ENCODE measurements at places on chromosomes 7 and 10. TPM values are rescaled to one million over a fixed set of nuclear protein-coding genes. Genes with fewer than 3 reads are reported as not detected.
A peak's percentile ranks its signal among the peaks of the same experiment; 100 is the strongest.

GRCh38 chr10:57798830-57799229, 468.9 kb downstream of the IPMK start:
- DNase-seq: no peak
- no peaks in the 10 kb centered on the region for H3K27me3 ChIP-seq
- H3K4me3 ChIP-seq: no peak overlapping the region
- H3K36me3 ChIP-seq: no peaks in the 10 kb centered on the region
- no peaks in the 10 kb centered on the region for H3K4me1 ChIP-seq
- no peak overlapping the region for H3K27ac ChIP-seq

GRCh38 chr7:46651070-46651469, 730.0 kb upstream of the IGFBP3 start:
- no peak overlapping the region for H3K27ac ChIP-seq
- no peak overlapping the region for H3K4me3 ChIP-seq
- no peaks in the 10 kb centered on the region for H3K36me3 ChIP-seq
- no peaks in the 10 kb centered on the region for H3K27me3 ChIP-seq
- H3K4me1 ChIP-seq: no peaks in the 10 kb centered on the region
- no peak for DNase-seq

DNA sequence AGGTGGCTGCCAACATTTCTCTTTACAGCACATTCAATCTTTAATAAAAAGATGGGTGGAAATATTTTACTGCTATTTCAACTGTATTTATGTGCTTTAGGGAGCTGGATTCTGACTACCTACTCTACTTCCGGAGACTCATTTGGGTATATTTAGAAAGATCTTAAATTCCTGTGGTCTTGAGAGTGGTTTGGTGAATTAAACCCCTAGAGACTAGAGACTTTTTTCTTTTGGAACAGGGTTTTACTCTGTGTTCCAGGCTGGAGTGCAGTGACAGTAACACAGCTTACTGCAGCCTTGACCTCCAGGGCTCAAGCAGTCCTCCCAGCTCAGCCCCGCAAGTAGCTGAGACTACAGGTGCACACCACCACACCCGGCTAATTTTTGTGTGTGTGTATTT, 79.0 kb upstream of the HABP2 start:
- no peak for DNase-seq
- peaks cover 3% of the 10 kb centered on the region for H3K27me3 ChIP-seq
- H3K27ac ChIP-seq: no peak overlapping the region
- no peaks in the 10 kb centered on the region for H3K36me3 ChIP-seq

The PLXNA4 gene
- total RNA-seq: 0.18 TPM

The TMEM176B gene
- total RNA-seq: not detected

The MRC1 gene
- not detected for total RNA-seq

GRCh38 chr10:78576276-78576675, 492.5 kb upstream of the ZMIZ1 start:
- H3K4me3 ChIP-seq: no peak overlapping the region
- peaks cover 15% of the 10 kb centered on the region for H3K4me1 ChIP-seq
- no peaks in the 10 kb centered on the region for H3K36me3 ChIP-seq
- no peak for DNase-seq
- no peaks in the 10 kb centered on the region for H3K27me3 ChIP-seq
- no peak overlapping the region for H3K27ac ChIP-seq

DNA sequence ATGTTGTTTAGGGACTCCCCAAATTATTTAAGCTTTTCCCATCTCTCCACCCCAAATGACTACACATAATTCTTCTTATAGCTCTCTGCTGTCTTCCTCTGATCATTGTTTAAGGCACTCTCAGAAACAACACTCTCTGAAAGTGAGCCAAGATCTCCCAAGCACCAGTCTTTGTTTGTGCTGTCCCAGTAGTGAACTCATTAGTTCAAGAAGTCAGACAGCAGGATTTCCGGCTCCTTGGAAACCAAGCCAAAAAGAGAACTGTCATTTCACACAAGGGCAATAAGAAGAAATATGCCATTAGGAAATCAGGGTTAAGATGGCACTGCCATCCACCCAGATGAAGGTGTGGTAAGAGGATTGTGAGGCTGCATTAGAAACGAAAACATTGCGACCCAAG, 83.1 kb downstream of the FZD1 start:
- no peaks in the 10 kb centered on the region for H3K36me3 ChIP-seq
- DNase-seq: no peak
- H3K27ac ChIP-seq: no peak overlapping the region
- peaks cover 2% of the 10 kb centered on the region for H3K27me3 ChIP-seq

The CRHR2 gene
- not detected for total RNA-seq

The MNX1 gene
- not detected for total RNA-seq

DNA sequence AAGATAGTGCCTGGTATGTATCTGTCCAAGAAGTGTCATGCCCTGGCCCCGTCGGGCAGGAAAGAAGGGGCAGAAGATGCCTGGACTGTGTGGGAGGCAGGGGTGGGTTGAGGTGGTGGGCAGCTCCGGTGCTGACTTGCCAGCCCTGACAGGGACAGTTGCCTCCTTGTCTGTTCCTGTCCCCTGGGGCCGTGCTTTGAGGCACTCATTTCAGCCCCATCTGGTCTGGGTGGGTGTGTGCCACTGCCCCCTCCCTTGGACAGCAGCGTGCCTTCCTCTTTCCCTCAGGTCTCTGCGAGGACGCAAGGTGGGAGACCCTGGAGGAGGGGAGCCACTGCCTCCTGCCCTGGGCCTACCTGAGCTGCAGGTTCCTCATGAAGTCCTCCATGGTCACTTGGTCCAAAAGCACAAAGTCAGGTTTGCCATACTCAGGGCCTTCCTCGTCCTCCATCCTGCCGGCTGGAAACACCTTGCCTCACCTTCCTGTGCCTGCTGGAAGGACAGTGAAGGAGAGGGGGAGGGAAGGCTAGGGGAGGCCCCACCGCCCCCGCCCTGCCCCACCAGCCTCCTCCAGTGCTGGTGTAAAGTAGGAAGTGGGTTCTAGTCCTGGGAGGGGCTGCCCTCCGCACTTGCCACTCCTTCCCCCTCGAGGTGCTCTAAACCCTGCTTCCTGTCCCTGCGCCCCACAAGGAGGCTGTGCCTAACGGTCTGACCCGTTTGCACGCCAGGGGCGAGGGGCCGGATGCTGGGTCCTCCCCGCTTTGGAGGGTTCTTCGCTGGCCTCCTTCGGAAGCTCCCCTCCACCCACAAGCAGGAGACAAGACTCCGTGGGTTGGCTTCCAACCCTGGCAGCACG, at the start of gene MYO1G:
TSS of gene MYO1G (minus strand) at position 505 of the 856 bp plus-strand sequence. CDS start at position 451, 54 bp downstream.
- peaks cover 81% of the 10 kb centered on the region for H3K36me3 ChIP-seq
- H3K27me3 ChIP-seq: no peaks in the 10 kb centered on the region
- peaks cover 63% of the 10 kb centered on the region for H3K4me1 ChIP-seq
- DNase-seq: peak; percentile 97

- H3K36me3 ChIP-seq: no peaks in the 10 kb centered on the region
- DNase-seq: no peak
- H3K4me1 ChIP-seq: no peaks in the 10 kb centered on the region
- H3K27ac ChIP-seq: no peak overlapping the region
- H3K27me3 ChIP-seq: no peaks in the 10 kb centered on the region
These were observed 945.5 kb downstream of the SORCS3 start for GRCh38 chr10:105586451-105587098.

DNA sequence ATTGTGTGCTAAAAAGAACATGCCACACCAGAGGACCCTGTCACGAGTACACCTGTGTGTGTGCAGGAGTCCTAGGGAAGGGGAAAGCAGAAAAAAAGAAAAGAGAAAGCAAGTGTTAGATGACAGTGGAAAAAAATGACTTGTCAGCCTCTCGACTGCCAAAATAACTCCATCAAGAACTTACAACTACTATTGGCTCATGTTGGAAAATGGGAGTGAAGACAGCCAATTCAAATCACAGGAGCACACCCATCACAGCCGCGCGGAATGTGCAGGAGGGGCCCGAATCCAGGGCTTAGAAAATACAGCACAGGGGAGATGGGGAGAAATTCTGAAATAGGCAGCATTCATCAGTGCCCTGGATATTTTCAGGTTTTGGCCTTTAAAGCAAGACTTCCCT, 38.1 kb upstream of the FOXI2 start:
- peaks cover 9% of the 10 kb centered on the region for H3K27me3 ChIP-seq
- H3K36me3 ChIP-seq: no peaks in the 10 kb centered on the region
- DNase-seq: no peak

The SEMA3E gene
- not detected for total RNA-seq

DNA sequence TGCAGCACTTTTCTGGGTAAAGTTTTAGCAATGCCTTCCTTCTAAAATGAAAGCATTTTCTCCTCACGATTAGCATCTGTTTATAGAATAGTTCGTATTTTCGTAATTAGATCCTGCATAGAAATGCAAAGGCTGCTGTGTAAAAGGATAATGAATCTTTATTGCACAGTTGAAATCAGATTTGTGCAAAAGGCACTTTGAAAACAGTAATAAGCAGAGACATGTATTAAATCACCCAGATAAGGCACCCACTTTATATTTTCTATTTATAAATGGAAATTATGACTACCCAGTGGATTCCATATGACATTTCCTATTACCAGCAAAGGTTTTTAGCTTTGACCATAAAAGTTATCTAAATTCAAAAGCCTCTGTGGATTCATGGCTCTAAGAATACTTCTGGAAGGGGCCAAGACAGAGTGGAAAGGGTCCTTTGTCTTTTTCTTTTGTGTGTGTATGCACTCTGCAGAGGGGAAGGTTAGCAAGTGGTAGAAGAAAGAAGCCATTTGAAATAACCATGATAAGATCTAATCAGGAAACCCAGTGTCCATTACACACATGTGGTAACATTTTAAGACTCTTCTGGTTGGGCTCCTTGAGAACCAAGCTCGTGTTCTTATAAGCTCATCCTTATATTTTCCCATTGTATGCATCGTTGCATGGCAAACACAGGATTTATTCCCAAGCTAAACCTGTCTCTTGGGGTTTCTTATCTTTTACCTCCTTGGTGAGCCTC, 612.1 kb downstream of the AUTS2 start:
- H3K4me1 ChIP-seq: peaks cover under 1% of the 10 kb centered on the region
- H3K36me3 ChIP-seq: no peaks in the 10 kb centered on the region
- no peak overlapping the region for H3K27ac ChIP-seq

GRCh38 chr10:129719415-129719739, 244.7 kb downstream of the EBF3 start:
- no peak overlapping the region for H3K27ac ChIP-seq
- peaks cover 55% of the 10 kb centered on the region for H3K36me3 ChIP-seq
- H3K4me3 ChIP-seq: no peak overlapping the region
- no peaks in the 10 kb centered on the region for H3K27me3 ChIP-seq

DNA sequence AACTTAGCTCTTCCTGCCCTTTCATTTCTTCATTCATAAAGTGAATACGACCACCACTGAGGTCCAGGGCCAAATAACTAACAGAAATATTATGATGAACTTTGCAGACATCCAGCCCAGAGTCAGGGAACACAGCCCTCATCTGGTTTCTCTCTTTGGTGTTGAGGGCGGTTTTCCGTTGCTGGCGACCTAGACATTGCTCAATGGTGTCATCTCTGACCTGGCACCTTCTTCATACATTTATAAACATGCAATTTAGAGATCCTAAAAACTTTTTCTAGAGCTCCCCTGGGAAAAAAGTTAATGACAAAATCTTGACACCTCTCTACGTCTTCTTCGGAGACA, 324 bp upstream of the TET1 start:
- peak; percentile 48 for DNase-seq
- H3K27me3 ChIP-seq: peaks cover 48% of the 10 kb centered on the region
- no peak overlapping the region for H3K27ac ChIP-seq
- peaks cover 3% of the 10 kb centered on the region for H3K36me3 ChIP-seq

The SKIDA1 gene
- total RNA-seq: 0.11 TPM

DNA sequence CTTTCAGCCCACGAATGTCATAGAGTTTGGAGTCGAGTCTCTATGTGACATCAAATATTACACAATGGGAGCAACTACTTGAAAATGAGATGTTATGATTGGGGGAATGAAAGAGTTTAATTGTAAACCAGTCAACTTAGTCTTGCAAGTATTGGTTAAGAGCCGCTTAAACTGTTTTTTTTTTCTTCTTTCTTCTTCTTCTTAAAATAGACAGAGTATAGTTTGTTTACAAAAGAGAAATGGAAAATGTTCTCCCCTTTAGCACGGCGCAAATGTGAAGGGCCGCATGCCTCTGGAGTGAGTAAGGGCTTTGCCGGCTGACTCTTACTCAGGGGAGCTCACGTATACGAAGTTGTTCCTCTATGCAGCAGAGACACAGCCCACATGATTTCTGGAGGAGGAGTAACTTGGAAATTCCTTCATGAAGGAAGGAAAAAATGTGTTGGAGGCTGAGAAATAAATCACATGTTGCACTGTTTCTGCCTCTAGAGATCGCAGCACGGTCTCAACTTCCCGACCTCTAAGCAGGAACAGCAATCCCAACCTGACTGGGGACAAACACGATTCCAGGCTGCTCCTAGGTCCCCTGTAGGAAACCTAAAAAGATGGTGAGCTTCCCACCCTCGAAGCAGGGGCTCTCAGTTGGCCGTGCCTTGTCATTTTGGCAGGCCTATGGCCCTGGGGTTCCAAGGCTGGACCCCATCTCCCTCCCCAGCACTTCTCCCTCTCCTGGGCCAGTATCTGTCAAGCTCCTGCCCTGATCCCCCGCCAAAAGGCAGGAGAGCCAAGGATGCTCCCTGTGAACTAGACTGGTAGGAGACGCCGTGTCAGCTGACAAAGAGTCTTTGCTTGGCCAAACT, 44.8 kb downstream of the MYOF start:
- no peak overlapping the region for H3K27ac ChIP-seq
- DNase-seq: no peak
- H3K36me3 ChIP-seq: no peaks in the 10 kb centered on the region
- no peaks in the 10 kb centered on the region for H3K27me3 ChIP-seq

The SCIN gene
- total RNA-seq: not detected

- H3K4me1 ChIP-seq: no peaks in the 10 kb centered on the region
- no peaks in the 10 kb centered on the region for H3K27me3 ChIP-seq
- H3K4me3 ChIP-seq: no peak overlapping the region
- H3K27ac ChIP-seq: no peak overlapping the region
These were observed 79.6 kb upstream of the FOXP2 start for GRCh38 chr7:114334989-114335388.

DNA sequence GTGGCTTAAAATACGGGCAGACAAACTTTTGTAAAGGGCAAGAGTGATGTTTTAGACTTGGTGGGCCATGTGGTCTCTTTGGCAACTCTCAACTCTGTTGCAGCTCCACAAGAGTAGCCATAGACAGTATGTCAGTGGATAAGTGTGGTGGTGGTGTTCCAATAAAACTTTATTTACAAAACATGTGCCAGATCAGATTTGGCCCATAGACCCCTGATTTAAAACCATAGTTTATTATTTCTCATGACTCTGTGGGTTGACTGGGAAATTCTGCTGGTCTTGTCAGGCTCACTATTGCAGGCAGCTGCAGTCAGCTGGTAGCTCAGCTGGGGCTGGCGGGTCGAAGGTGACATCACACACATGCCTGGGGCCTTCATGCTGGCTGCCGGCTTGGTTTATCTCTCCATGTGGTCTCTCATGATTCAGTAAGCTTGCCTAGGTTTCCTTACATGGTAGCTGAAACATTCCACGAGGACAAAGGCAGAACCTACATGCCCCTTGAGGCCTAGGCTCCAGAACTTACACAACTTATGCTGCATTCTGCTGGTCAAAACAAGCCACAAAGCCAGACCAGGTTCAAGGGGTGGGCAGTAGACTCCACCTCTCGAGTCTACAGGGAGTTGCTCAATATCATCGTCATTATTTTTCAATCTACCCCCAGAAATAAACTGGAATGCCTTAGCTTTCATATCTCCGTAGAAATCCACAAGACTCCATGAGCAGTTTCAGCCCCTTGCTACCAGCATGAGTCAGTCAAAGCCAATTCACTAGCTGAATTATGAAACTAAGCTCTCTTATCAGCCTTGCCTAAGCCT, 245.7 kb downstream of the WDR11 start:
- no peak overlapping the region for H3K4me3 ChIP-seq
- DNase-seq: no peak
- H3K27me3 ChIP-seq: no peaks in the 10 kb centered on the region
- H3K27ac ChIP-seq: no peak overlapping the region

The ADAP1 gene
- 34.6 TPM for total RNA-seq

The ZNF425 gene
- 0.22 TPM for total RNA-seq

The TMEM26 gene
- not detected for total RNA-seq

The ADARB2 gene
- total RNA-seq: 1.3 TPM
